ENCODE measurements at places on chromosomes 2 and 18. TPM values are rescaled to one million over a fixed set of nuclear protein-coding genes. Genes with fewer than 3 reads are reported as not detected.

RPIA gene
- total RNA-seq, result 24.6 TPM

CABYR gene
- 8.0 TPM for total RNA-seq

TEKT4 gene
- 0.34 TPM for total RNA-seq

SLC4A3 gene
- 19.7 TPM for total RNA-seq

EVX2 gene
- total RNA-seq, result not detected

KRTCAP3 gene
- total RNA-seq, result 15.4 TPM

ZSWIM2 gene
- total RNA-seq, result not detected

TFPI gene
- total RNA-seq, result 23.5 TPM

BBS5 gene
- total RNA-seq, result 8.2 TPM

IGFBP5 gene
- total RNA-seq, result 75.3 TPM

SPEG gene
- total RNA-seq, result 15.1 TPM

UGT1A5 gene
- total RNA-seq, result not detected

SLC5A7 gene
- total RNA-seq, result 1.8 TPM

CBLN2 gene
- total RNA-seq, result 0.18 TPM

ASB18 gene
- not detected for total RNA-seq

GRCh38 chr2:101655702-101656422 is 41.6 kb upstream of the MAP4K4 start:
- DNase-seq, result no peak

DNA sequence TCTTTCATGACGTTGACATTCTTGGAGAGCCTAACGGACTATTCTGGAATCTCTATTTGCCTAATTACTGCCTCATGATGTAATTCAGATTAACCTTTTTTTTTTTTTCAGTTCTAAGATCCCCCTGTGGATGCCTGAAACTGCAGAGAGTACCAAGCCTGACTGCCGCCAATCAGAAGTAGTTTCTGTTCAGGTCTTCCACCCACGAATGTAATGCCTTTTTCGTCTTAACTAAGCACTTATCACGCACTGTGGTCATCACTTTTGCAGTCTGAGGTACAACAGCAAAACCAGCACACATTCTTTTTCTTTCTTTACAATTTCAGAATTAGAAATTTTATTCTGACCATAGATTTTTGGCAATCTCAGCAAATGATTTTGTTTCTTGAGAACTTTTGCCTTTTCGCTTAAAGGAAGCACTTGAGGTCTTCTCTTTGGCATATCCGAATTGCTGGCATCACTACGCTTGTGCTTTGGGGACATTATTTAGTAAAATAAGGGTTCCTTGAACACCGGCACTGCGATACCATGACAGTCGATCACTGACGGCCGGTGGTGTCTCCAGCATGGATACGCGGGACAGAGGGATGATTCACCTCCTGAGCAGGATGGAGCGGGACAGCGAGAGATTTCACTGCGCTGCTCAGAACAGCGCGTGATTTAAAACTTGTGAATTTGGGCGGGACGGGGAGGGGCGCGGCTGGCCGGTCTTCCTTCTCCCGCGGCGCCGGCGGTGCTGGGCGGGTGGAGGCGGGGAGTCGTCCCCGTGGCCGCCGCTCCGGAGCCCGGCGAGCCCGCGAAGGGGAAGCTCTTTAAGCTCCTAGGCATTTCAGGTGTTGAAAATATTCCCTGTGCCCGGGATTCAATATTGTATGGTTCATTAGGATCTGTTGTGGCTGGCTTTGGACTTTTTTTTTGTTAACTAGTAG is 32.0 kb upstream of the GPR55 start:
- DNase-seq, result no peak

DNA sequence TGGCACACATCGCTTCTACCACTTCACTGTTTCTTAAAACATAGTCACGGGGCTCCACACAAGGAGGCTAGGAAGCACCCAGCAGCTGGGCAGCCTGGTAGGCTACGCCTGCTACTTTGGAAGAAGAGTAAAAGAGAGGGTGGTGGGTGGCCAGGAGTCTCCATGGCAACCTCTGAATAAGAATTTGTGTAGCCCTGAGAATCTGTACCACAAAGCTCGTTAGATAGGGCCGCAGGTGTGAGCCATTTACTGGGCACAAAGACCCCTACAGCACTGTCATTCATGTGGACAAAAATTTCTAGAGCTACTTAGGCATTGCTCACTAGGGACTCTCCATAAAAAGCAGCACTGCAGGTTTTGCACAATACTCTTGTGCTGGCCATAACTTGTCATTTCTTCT is 166.4 kb upstream of the MSH6 start:
- no peak for DNase-seq

- no peak for DNase-seq
These were observed 27.8 kb upstream of the RNF125 start for GRCh38 chr18:31990823-31991222.

GRCh38 chr2:239706367-239706766 is 305.5 kb upstream of the HDAC4 start:
- DNase-seq, result no peak

GRCh38 chr2:150873396-150873772 is 385.9 kb upstream of the RND3 start:
- no peak for DNase-seq

- no peak for DNase-seq
These were observed 21.5 kb downstream of the SH2D6 start for GRCh38 chr2:85439986-85440385.

- DNase-seq, result no peak
These were observed 130.1 kb downstream of the GCA start for GRCh38 chr2:162473986-162474385.

GRCh38 chr2:119367472-119368099 is 809 bp downstream of the DBI start:
- peak; percentile 41 for DNase-seq

- no peak for DNase-seq
These were observed 10.7 kb downstream of the ARID5A start for GRCh38 chr2:96547203-96547641.

DNA sequence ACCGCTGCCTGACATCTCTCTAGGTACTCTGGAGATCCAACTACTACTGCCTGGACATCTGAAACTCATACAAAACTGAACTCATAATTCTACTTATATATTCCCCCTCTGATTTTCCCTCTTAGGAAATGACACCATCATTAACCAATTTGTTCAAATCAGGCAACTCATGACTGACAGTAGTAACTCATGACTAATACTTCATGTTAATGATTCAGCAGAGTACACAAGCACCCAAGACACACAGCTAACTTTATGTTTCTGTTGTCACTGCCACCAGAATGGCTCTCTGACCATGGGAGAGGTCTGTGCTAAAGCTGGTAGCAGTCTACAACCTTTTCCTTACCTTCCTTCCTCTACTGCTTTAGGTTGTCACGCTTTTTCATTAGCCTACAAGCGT is 91.1 kb downstream of the ITSN2 start:
- DNase-seq, result no peak

GRCh38 chr2:113123726-113124125 is 3.7 kb upstream of the IL1RN start:
- no peak for DNase-seq

DNA sequence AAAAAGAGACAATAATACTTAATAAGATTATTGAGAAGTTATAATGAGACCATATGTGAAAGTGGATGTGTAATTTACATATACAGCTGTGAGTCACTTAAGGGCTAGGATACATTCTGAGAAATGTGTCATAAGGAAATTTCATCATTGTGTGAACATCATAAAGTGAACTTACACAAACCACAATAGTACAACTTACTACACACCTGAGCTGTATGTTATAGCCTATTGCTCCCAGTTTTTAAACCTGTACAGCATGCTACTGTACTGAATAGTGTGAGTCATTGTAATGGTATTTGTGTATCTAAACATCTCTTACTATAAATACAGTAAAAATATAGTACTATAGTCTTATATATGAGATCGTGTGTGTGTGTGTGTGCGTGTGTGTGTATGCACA is 1420.3 kb upstream of the PIK3C3 start:
- no peak for DNase-seq

- DNase-seq, result no peak
These were observed 29.1 kb downstream of the FAM178B start for GRCh38 chr2:96957244-96957643.

GRCh38 chr2:104562537-104562936 is 291.4 kb upstream of the POU3F3 start:
- DNase-seq, result no peak

- DNase-seq, result no peak
These were observed 636 bp upstream of the IMMT start for GRCh38 chr2:86195808-86196387.

DNA sequence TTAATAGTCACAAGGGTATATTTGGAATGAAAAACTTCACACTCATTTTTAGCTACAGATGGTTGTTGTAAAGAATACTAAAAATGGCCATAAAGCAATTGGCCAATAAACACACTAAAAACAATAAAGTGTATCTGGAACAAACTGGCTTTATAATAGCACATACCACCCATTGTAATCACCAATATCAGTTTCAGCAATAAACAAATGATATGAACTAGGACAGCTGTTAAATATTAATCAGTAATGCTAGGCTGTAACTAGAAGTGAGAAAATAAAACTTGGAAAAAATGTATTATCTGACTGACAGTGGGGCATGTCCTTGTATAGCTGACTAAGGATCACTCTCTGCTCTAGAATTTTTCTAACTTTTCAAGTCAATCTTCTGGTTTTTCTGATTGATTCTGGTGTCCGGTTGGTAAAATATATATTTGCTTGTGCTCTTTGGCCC is 312.5 kb downstream of the RND3 start:
- no peak for DNase-seq

DNA sequence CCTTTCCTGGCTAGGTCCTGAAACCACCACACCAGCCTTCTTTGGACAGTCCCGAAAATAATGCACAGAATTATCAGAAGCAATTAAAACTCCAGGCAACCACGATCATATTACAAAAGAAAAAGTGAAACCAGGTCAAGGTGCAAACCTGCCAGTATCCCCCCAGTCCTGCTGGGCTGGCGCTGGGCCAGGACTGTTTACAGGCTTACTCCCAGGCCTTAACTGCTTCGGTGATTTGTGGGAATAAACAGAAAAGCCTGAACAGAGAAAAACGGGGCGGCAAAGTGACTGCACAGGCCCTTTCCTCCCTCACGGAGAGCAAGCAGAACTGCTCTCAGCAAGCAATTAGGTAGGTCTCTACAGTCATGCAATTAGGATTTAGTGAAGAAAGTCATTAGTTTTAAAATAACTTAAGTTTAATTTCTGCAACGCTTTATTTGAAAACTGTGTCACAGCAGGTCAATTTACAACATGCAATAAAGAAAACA is 1.3 kb downstream of the HDAC4 start:
- DNase-seq, result no peak

GRCh38 chr18:23981369-23981980 is 33.1 kb upstream of the TTC39C start:
- no peak for DNase-seq

Measured in progenitor cell of endocrine pancreas (in vitro differentiated cells).